ENCODE measurements at places on chromosomes 6 and 20. TPM values are rescaled to one million over a fixed set of nuclear protein-coding genes. Genes with fewer than 3 reads are reported as not detected.

The CAGE1 gene
- total RNA-seq: not detected

The PFDN4 gene
- total RNA-seq: 69.4 TPM

The SIRPA gene
- total RNA-seq: 35.5 TPM

The ACAT2 gene
- 0.58 TPM for total RNA-seq

The RBM24 gene
- total RNA-seq: not detected
